ENCODE measurements at places on chromosomes 2 and 18.

DNA sequence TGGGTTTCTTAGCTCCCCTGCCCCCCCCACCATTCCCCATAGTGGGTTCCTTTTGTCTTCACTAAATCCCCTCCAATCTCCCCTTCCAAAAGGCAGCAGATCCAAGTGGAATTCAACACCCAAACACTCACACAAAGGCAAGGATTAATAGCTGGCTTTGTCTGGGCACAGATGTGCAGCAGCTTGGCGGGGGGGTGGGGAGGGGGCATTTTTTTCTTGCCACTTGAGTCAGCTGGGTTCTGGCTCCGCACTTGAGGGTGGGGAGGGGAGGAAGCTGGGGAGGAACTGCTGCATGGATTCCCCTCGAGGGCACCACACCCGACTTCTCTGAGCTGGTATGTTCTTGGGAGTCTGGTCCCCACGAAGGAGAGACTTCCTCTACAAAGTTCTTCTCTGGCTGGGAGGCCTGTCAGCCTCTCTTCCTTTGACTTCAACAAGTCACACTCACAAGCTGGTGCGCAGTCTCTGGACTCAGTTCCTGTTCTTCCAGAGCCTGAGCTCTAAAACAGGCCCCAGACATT is 36.0 kb downstream of the SERTAD2 start:
- DNase-seq = no peak

GRCh38 chr2:96940980-96941775 is 45.2 kb downstream of the FAM178B start:
- DNase-seq = no peak

DNA sequence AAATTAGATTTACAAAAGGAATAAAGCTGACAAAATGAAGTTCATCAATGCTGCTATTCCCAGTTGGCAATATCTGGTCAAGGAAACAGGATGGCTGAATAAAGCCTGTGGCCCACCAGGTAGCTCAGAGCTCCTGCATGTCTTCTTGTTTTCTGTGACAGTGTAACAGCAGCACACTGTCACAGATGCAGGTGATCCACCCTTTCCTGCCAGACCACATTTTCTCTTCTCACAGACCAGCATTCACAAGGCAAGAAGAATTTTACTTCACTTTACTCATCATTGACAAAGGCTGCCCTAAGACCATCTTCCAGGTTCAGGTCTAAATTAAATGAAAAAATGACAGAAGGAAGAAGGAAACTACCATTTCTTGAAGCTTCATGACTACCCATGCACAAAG is 166.2 kb upstream of the MEIS1 start:
- no peak for DNase-seq

- DNase-seq = peak; percentile 6
Measured at GRCh38 chr18:57029761-57030160, 117.1 kb upstream of the BOD1L2 start.

GRCh38 chr18:54616220-54616848 is 25.3 kb downstream of the DYNAP start:
- peak; percentile 29 for DNase-seq
